ENCODE measurements at places on chromosomes 13 and 19. TPM values are rescaled to one million over a fixed set of nuclear protein-coding genes. Genes with fewer than 3 reads are reported as not detected.
A peak's percentile ranks its signal among the peaks of the same experiment; 100 is the strongest.

UQCRFS1 gene
- 19.6 TPM for total RNA-seq

- no peaks in the 10 kb centered on the region for H3K27me3 ChIP-seq
- no peak overlapping the region for H3K27ac ChIP-seq
- H3K36me3 ChIP-seq, result no peaks in the 10 kb centered on the region
Measured at GRCh38 chr19:40229484-40229883, 3.0 kb upstream of the CCNP start.

LDLR gene
- total RNA-seq, result 50.4 TPM

DNA sequence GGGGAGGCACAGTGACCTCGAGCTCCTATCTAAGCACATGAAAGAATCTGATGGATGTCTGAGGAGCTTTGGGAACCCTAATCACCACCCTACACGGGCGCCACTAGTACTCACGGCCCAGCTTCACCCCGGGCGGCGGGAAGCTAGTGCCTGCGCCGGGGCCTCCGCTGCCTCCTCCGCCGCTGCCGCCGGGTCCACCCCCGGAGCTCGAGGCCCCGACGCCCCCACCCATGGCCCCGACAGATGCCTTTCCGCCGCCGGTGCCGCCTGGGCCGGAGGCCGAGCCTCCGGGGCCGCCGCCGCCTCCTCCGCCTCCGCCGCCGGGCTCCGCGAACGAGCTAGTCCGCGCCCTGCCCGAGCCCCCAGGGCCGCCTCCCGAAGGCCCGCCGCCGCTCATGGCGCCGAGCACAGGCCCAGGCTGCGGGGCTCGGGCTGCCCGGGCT is 312 bp downstream of the GSK3A start:
- no peaks in the 10 kb centered on the region for H3K4me1 ChIP-seq
- no peaks in the 10 kb centered on the region for H3K27me3 ChIP-seq

LRFN3 gene
- 14.5 TPM for total RNA-seq

DNA sequence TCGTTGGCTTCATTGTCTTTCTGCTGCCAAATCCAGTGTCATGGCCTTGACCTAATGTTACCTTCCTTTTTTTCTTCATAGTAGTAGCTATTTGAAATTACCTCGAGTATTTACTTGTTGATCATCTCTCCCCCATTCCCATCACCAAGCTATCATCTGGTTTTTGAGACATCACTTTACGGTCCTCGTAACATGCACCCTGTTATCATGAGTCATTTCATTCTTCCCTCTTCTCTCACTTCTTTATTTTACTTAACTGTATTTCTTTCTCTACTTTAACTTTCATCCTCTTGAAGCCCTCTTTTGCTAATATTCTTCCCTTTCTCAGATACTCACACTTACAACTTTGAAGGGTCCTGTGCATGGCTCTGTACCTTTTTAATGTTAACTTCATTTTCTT is 31.8 kb downstream of the TPP2 start:
- H3K36me3 ChIP-seq, result peaks cover 4% of the 10 kb centered on the region
- H3K27me3 ChIP-seq, result no peaks in the 10 kb centered on the region
- no peaks in the 10 kb centered on the region for H3K4me1 ChIP-seq
- no peak overlapping the region for H3K4me3 ChIP-seq
- no peak overlapping the region for H3K27ac ChIP-seq

GRCh38 chr19:50835103-50835784 is 1.9 kb upstream of the KLK15 start:
- no peaks in the 10 kb centered on the region for H3K36me3 ChIP-seq
- H3K4me3 ChIP-seq, result no peak overlapping the region
- H3K27me3 ChIP-seq, result no peaks in the 10 kb centered on the region
- DNase-seq, result no peak

BORA gene
- total RNA-seq, result 2.6 TPM

BCL3 gene
- 46.4 TPM for total RNA-seq

DNA sequence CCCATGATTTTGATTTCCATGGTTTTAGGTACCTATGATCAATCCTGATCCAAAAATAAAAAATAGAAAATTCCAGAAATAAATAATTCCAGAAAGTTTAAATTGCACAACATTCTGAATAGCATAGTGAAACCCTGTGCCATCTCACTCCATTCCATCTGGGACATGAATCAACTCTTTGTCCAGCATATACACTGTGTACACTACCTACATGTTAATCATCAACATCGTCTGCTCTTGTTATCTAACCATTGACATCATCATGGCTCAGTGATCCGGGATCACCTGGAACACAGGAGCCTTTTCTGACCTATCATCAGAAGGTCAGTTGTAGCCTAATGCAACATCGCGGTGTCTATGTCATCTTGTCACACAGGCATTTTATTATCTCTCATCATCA is 75.6 kb downstream of the MYO16 start:
- no peaks in the 10 kb centered on the region for H3K27me3 ChIP-seq
- H3K36me3 ChIP-seq, result no peaks in the 10 kb centered on the region
- H3K4me3 ChIP-seq, result no peak overlapping the region
- H3K27ac ChIP-seq, result no peak overlapping the region
- no peak for DNase-seq

SIGLEC6 gene
- total RNA-seq, result 0.52 TPM

DNA sequence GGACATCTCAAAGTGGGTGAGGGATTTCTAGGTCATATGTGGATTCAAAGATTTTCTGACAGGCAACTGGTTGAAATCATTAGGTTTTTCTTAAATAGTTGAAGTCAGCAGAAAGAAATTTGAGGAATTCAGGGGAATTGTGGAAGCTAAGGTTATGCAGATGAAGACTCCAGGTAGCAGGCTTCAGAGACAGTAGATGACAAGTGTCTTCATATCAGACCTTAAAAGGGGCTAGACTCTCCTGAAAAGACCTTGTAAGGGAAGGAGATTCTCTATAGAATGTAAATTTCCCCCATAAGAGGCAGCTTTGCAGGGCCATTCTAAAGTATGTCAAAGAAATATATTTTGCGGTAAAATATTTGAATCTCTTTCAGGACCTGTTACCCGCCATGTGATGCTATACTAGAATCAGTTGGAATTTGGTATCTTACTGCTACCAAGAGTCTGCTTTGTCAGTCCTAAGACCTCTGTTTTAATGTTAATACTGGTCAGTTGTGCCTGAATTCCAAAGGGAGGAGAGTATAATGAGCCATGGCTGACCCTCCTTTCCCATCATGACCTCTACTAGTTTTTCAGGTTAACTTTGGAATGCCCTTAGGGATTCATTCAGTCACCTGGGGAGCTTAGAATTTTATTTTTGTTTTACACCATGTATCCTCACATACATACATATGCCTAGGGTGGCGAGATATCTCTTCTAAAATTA is 1115.5 kb upstream of the SLC10A2 start:
- no peaks in the 10 kb centered on the region for H3K36me3 ChIP-seq
- H3K27me3 ChIP-seq, result no peaks in the 10 kb centered on the region
- no peak overlapping the region for H3K27ac ChIP-seq
- no peak for DNase-seq
- H3K4me1 ChIP-seq, result no peaks in the 10 kb centered on the region

- no peak within 1 kb of the TSS for H3K27ac ChIP-seq
- DNase-seq, result peak; percentile 80
- no peaks in the 10 kb centered on the region for H3K36me3 ChIP-seq
- H3K4me1 ChIP-seq, result no peaks in the 10 kb centered on the region
Measured at GRCh38 chr19:57830071-57830602, at the start of gene ZNF587B. Gene ZNF587B (plus strand): TSS chr19:57830299. CDS start chr19:57830529, 230 bp downstream.

DNA sequence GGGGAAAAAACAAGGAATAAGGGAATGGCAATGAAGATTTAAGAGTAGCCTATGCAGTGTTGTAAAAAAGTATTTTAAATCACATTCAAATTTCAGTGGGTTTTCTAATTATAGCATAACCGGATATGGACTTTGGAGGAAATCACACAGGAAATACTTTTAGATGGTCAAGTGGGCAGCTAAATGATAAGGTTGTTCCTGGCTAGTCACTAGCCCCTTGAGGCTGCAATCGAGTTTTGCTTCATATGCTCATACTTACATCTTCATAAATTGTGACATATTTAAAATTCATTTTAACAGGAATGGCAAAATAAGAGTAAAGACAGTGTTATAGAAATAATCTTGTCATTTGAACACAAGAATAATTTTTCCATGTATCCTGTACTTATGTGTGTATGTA is 88.9 kb downstream of the WDFY2 start:
- no peaks in the 10 kb centered on the region for H3K36me3 ChIP-seq
- H3K4me1 ChIP-seq, result peaks cover 3% of the 10 kb centered on the region
- H3K27me3 ChIP-seq, result no peaks in the 10 kb centered on the region
- H3K27ac ChIP-seq, result no peak overlapping the region
- no peak for DNase-seq
- no peak overlapping the region for H3K4me3 ChIP-seq

- no peak overlapping the region for H3K27ac ChIP-seq
- H3K36me3 ChIP-seq, result no peaks in the 10 kb centered on the region
- DNase-seq, result no peak
- H3K27me3 ChIP-seq, result no peaks in the 10 kb centered on the region
- no peak overlapping the region for H3K4me3 ChIP-seq
- no peaks in the 10 kb centered on the region for H3K4me1 ChIP-seq
Measured at GRCh38 chr13:45542878-45543277, 72.7 kb downstream of the ERICH6B start.

- H3K36me3 ChIP-seq, result no peaks in the 10 kb centered on the region
- H3K27ac ChIP-seq, result no peak overlapping the region
- H3K4me1 ChIP-seq, result no peaks in the 10 kb centered on the region
- H3K27me3 ChIP-seq, result no peaks in the 10 kb centered on the region
Measured at GRCh38 chr13:38981096-38981495, 9.5 kb downstream of the STOML3 start.

ZNF813 gene
- total RNA-seq, result 3.0 TPM

ZNF610 gene
- 3.2 TPM for total RNA-seq

ODAD3 gene
- total RNA-seq, result 0.49 TPM

DNA sequence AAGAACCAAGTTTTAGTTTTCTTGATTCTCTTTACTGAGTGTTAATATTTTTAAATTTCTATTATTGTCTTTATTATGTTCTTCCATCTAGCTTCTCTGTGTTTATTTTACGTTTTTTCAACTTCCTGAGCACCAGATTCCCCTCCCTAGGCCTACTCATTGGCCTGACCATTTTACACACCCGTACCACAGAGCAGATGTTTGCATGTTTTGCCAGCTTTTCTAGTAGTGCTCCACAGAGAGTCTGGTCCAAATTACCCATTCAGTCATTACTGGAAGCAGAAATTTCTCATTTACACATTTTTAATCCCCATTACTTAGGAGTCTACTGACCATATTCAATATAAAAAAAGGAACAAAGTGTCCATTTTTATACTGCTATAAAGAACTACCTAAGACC is 66.9 kb downstream of the ING1 start:
- no peak for DNase-seq
- H3K4me1 ChIP-seq, result no peaks in the 10 kb centered on the region
- no peak overlapping the region for H3K4me3 ChIP-seq
- no peaks in the 10 kb centered on the region for H3K27me3 ChIP-seq

All from aorta (tissue), 5 donors.